ENCODE measurements at places on chromosomes 3 and 15.

DNA sequence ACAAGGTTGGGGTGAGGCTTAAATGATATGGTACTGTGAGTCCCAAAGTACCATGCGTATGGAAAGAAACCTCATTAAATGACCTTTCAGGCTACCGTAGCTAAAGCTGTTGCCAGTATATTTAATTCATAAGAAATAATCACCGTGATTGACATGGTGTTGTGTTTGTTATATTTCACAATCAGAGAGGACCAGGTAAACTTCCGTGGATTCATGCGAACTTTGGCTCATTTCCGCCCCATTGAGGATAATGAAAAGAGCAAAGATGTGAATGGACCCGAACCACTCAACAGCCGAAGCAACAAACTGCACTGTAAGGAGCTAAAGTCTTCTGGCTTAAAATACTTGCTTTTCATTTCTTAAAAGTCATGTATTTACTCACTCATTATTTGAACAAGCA is 31.5 kb downstream of the CHP1 start:
- no peak for DNase-seq

GRCh38 chr3:33417066-33417673 is 23.0 kb downstream of the UBP1 start:
- no peak for DNase-seq

DNA sequence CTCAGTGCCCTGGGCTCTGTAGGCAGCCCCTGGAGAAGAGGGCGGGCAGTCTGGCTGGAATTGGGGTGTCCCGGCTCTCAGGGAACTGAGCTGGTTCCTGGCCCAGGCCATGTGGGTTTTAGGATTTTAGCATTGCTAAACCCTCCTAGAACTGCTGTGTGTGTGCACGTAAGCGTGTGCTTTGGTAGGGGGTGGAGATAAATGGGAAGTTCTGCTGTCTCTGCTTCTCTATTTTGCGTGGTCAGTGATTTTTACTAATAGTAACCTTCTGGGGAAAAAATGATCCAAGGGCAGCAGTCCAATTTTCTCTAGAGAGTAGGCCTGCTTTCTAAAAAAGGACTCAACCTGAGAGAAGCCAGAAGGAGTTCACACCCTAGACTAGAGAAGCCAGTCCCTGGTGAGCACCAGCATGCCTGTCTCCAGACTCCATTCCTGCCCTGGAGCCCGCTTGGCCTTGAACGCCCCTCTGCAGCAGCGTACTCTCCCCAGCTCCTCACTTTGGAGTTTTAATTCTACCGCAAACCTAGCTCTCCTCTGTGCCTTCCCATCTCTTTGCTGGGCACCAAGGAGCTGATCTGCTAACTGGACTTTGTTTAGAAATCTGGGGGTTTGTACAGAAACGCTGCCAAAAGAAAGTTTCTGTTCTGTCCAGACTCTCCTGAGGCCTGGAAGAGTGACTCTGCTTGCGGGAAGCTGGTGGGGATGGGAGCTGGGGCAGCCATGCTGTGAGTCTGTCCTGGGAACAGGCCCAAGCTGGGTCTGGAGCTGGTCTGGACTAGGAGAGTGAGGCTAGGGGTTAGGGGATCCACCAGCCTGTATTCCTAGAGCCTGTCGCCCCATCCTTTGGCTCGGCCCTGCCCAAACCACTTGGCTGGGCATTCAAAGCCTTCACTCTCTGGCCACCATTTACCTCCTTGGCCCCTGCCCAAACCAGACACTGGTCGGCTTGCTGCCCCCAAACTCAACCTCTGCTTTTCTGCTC is 19.7 kb downstream of the CORO2B start:
- no peak for DNase-seq

- no peak for DNase-seq
Observed at GRCh38 chr15:67413770-67414390, 107.1 kb upstream of the C15orf61 start.

GRCh38 chr3:48399387-48400172 is 27.6 kb downstream of the FBXW12 start:
- no peak for DNase-seq

Data from NCI-H526 (cell line).